ENCODE measurements at places on chromosomes 3 and 15.
A peak's percentile ranks its signal among the peaks of the same experiment; 100 is the strongest.

DNA sequence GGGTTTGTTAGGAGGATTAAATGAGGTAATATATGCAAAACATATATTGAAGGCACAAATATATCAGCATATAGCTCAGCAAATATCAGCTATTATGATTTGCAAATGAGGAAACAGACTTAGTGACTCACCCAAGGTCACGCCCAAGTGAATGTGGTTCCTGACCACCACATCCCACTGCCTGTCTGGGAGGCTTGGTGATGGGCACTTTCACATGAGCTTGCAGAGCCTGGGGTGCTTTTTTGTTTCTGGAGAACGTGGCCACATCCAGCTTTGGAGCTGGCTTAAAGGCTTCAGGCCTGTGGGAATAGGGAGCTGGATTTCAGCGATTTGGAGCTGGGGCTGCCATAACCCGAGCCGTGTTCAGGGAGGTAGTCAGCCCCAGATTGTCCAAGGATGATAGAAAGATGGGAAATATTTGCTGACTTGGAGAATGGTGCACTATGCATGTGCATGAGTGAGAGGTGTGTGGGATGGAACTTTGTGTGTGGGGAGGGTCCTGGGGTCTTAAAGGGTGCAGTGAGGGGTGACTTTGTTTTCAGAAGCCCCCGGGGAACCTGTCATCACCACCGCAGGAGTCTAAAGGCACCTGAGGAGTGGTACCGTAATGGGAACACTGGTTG, 12.0 kb upstream of the FGD5 start:
- DNase-seq: no peak

DNA sequence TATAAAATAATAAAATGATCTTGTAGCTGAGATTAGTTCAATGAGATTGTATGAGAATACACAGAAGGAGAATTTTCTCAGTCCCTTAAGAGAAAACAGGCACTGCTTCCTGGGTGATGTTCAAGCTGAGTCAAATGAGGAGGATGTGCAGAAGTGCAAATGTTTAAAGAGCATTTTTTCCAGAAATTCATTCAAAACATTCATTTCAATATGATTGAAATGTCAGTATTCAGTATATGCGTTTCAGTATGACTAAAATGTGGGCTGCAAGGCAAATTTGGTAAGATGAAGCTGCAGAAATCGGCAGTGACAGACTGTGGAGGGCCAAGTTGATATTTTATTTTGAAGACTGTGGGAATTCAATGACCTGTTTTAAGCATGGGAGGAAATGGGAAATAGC, 19.3 kb upstream of the PYDC2 start:
- no peak for DNase-seq

DNA sequence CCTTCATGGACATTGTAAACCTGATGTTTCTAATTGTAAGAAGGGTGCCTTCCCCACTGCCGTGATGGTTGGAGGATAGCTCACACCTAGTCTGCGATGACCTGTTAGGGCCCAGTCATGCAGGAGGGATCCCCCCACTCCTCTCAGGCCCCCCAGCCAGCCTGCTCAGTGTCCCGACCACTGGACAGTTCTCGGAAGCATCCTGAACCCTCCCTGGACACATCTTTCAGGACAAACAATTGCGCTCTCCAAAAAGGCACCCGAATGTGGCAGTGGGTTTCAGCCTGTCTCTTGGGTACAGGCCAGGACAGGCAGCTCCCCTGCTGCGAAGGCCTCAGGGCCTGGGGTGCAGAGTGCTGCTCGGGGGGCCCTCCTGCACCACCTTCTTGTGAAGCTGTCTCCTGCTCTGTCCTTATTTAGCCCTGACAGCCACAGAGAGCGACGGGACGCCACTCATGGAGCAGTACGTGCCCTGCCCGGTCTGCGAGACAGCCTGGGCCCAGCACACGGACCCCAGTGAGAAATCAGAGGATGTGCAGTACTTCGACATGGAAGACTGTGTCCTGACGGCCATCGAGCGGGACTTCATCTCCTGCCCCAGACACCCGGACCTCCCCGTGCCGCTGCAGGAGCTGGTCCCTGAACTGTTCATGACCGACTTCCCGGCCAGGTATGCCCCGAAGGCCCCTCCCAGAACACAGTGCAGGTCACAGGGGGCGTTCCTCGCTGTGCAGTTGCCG, 132.3 kb downstream of the LRRK1 start:
- no peak for DNase-seq

- no peak for DNase-seq
Measured at GRCh38 chr3:87792198-87792533, 266.6 kb downstream of the CGGBP1 start.

- DNase-seq: no peak
Measured at GRCh38 chr3:160065786-160066185, 77.2 kb downstream of the IL12A start.

- no peak for DNase-seq
Measured at GRCh38 chr3:155018621-155019330, 61.3 kb upstream of the MME start.

- no peak for DNase-seq
Measured at GRCh38 chr15:51288143-51289065, 50.0 kb downstream of the CYP19A1 start.

- DNase-seq: no peak
Measured at GRCh38 chr15:65947041-65947440, 77.8 kb downstream of the RAB11A start.

DNA sequence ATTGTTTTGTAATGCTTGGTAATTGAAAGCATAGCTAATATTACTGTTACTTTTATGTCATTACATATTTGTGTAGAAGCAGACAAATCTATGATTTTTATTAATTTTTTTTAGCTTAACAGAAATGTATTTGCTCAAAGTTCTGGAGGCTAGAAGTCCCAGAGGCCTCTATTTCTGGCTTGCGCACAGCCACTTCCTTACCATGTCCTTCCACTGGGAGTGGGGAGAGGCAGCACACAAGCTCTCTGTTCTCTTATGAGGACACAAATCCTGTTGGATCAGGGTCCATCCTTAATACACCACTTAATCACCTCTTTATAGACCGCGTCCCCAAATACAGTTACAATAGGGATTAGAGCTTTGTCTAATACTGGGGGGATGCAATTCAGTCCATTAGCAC, 1061.4 kb downstream of the OTOL1 start:
- DNase-seq: no peak

DNA sequence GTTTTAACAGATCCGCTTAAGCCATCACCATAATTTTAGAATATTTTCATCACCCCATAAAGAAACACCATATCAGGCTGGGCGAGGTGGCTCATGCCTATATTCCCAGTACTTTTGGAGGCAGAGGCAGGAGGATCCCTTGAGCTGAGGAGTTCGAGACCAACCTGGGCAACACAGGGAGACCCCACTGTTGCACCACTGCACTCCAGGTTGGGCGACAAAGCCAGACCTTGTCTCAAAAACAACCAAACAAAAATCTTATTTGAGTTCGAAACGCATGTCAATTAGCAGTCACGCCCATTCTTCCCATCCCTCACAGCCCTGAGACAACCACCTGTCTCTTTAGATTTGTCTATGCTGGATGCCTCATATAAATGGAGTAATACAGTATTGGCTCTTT, 119.9 kb downstream of the KLF13 start:
- no peak for DNase-seq

GRCh38 chr15:40278026-40278425, 4.8 kb downstream of the ANKRD63 start:
- DNase-seq: no peak

GRCh38 chr3:16309558-16309957, 44.5 kb downstream of the OXNAD1 start:
- DNase-seq: peak; percentile 47

- DNase-seq: peak; percentile 25
Measured at GRCh38 chr15:31511707-31512310, 185.2 kb downstream of the KLF13 start.

DNA sequence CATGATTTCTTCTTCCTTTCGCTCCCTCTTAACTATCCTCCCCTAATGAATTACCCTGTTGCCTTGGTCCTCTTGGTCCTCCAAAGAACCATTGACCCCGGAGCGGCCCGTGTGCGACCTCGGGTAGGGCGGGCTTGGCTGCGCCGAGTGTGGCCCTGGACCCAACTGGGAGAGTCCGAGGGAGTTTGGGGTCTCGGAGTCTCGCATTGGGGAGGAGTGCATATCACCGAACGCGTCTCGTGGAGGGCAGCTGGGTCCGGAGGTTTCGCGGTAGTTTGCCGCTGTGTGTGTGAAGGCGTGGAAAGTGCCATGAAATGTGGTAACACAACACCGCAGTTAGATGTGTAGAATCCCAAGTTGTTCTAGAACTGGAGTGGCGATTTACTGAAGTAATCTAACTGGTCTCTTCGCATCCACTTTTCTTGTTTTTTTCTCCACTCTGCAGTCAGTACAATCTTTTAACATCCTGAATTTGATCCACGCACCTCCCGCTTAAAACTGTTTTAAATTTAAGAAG, 363 bp downstream of the GTF2E1 start:
- no peak for DNase-seq

GRCh38 chr3:126704494-126705214, 614 bp downstream of the CHCHD6 start:
- DNase-seq: no peak

DNA sequence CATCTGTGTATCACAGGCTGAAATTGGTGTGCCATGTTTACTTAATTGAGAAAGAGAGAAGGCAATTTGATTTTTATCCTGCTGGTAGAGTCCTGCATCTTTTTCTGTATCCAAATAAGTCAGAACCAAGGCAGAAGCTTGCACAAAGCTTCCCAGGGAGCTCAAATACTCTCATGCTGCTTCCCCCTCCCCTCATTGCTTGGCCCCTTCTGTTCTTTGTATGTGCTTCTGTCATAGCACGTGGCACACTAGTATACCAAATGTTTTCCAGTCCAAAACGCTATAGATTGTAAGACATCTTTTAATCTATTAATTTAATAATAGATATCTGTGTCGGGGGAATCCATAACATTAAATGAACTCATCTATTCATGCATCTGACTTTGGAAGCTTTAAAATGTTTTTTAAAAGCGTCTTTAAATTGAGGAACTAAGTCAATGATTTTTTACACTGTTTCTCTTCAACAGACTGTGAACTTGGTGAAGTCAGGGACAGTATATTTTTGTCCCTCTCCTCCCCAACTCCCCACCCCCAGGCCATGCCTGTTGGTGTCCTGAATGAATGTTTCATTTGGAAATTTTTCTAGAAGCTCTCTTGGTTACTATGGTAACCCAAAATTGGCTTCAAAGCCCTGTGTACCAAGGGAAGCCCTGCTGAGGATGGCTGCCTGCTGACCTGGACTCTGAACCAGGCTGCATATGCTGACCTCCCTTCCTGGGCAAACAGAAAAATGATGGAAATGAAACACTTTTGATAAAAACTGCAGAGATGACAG, 26.2 kb upstream of the SLC35G2 start:
- no peak for DNase-seq

GRCh38 chr3:190325923-190326322, 3.7 kb upstream of the CLDN1 start:
- no peak for DNase-seq

DNA sequence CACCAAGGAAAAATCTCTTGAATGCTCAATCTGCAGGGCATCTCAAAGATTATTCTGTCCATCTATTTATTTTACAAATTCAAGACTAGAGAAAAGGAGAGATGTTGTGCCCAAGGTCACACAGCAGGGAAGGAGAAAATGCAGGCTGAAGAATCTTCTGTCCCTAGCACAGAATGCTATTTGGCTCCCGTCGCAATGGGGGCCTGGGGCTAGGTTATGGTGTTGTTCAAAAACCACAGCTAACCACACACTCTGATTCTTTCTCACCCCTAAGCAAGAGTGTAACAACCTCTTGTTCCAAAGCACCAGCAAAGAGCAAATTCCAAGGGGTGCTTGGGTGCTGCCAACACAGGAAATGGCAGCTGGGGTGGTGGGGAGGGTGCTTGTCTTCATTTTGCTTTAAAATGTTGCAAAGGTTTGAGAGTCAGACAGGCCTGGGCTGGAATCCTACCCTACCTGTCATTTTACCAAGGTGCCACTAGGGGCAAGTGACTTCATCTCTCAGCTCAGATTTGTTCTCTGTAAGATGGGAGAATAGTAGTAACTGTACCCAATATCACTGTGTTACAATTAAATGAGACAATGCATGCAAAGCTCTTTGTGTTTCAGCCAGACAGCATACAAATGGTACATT, 112.5 kb downstream of the ADAMTS9 start:
- no peak for DNase-seq

GRCh38 chr15:42444415-42445063, 46.4 kb downstream of the ZNF106 start:
- DNase-seq: no peak

DNA sequence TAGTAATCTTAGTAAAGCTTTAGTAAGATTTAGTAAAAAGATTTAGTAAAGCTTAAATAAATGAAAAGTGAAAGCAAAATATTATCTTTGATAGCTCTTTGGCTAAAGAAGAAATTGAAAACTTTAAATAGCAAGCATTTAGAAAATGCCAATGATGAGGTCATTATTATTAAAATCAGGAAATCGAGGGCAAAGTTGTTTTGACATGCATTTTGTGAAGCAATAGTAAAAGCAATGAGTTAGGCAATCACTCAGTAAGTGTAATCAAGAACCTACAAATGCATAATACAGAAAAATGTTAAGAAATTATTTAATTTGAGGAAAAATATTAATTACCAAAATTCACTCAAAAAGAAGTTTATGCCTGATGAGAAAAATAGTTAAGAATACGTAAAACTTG, 280.3 kb upstream of the MME start:
- no peak for DNase-seq

GRCh38 chr15:83057002-83057401, 10.1 kb downstream of the BTBD1 start:
- DNase-seq: no peak

DNA sequence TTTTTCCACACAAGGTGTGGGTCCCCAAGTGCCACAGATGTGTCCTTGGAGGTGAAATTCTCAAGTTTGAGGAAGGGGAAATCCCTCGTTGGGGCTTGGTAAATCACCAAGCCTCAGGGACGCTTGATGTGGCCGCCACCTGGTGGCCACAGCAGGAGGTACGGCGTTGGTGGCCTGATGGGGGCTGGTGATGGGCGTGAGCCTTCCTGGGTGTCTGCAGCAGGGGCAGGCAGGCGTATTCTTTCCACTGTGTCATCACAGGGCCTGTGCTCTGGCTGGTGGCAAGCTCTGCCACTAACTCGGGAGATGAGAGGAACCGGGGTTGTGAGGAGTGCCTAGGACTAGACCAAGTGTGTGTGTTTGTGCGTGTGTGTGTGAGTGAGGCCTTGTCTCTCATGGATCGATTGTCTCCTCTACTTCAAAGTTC, 4.2 kb downstream of the ACOX2 start:
- DNase-seq: peak; percentile 73

- DNase-seq: no peak
Measured at GRCh38 chr15:43183270-43183669, 1.9 kb upstream of the CCNDBP1 start.

- no peak for DNase-seq
Measured at GRCh38 chr3:189908646-189909045, 212.1 kb downstream of the P3H2 start.

- no peak for DNase-seq
Measured at GRCh38 chr3:89101251-89101650, 6.2 kb upstream of the EPHA3 start.

- no peak for DNase-seq
Measured at GRCh38 chr3:151372063-151372820, 12.3 kb downstream of the P2RY12 start.

- DNase-seq: no peak
Measured at GRCh38 chr3:153967260-153967659, 153.9 kb upstream of the ARHGEF26 start.

- DNase-seq: no peak
Measured at GRCh38 chr3:87161851-87162250, 65.3 kb upstream of the CHMP2B start.
